ENCODE measurements at places on chromosomes 3 and 15.

GRCh38 chr15:69075440-69075839 lies 60.9 kb downstream of the NOX5 start:
- no peak for DNase-seq

DNA sequence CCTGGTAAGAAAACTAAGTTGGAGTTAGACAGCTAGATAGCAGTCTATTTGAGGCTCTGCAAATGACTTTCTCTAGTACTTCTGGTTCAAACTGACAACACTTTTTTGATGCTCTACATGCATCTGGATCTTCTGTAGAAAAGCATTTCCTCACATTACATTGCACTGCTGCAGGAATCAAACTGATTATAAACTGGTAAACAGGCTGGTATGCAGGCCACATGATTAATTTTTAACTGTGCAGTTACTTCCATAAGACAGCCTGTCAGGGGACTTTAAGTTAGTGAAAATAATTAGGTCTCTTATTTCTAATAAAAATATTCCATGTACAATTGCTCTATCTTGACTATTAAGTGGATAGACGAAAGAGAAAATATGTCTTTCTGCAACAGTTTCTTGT lies 550.0 kb upstream of the ALCAM start:
- no peak for DNase-seq

DNA sequence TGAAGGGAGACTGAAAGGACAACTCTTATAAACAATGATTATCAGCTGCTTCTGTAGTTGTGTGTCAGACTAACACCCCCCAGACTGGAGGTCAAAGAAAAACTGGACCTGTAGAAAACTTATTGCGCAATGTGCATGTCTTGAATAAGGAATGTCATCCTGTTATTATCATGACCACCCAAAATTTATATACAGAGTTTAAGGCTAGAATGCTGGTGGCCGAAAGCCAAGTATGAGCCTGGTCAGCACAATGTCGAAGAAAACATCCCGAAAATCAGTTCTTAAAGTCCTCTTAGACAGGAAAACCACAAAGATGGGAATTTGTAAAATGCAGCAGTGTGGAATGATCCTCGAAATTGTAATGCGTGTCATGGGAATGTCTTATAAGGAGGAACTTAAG lies 29.3 kb downstream of the RFTN1 start:
- DNase-seq = no peak

DNA sequence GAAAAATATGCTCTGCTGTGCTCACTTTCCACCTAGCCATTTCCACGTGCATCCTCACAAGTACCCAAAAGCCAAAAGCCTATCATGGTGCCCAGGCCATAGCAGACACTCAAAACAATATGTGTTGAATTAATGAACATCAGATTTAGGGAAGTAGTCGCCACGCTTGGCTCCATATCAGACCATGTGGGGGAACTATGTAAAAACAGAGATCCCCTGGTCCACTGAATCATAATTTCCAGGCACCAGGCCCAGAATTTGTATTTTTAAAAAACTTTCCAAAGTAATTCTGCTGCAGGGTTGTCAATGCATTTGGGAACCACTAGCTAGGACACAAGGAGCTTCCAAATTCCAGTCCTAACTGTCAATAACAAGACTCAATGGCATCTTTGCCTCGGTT lies 77.3 kb downstream of the CNTN3 start:
- no peak for DNase-seq

- no peak for DNase-seq
These were observed 5.8 kb upstream of the MTMR10 start for GRCh38 chr15:30997270-30997669.

GRCh38 chr15:41258750-41259471 lies 27.8 kb downstream of the CHP1 start:
- no peak for DNase-seq

GRCh38 chr15:40002295-40002694 lies 36.7 kb downstream of the SRP14 start:
- DNase-seq = no peak

GRCh38 chr3:43210049-43211027 lies 76.0 kb upstream of the SNRK start:
- DNase-seq = no peak

DNA sequence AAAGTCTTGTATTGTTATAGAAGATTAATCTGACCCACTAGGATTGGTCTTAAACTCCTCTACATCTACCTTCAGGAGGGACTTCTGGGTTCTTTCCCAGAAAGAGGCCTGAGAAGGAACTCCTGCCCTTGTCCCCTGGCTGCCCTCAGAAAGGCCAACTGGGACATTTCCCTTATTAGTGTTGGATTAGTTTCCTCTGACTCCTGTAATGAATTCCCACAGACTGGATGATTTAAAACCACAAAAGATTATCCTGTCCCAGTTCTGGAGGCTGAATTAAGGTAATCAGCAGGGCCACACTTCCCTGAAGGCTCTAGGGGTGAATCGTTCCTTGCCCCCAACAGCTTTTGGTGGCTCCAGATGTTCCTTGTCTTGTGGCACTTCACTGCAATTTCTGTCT lies 102.8 kb upstream of the NMNAT3 start:
- no peak for DNase-seq

- no peak for DNase-seq
These were observed 28.5 kb downstream of the MFSD1 start for GRCh38 chr3:158830391-158830790.
